Renal cortical epithelial cell (primary cell): ENCODE measurements at places on chromosomes 6 and 20. TPM values are rescaled to one million over a fixed set of nuclear protein-coding genes. Genes with fewer than 3 reads are reported as not detected.
A peak's percentile ranks its signal among the peaks of the same experiment; 100 is the strongest.

DNA sequence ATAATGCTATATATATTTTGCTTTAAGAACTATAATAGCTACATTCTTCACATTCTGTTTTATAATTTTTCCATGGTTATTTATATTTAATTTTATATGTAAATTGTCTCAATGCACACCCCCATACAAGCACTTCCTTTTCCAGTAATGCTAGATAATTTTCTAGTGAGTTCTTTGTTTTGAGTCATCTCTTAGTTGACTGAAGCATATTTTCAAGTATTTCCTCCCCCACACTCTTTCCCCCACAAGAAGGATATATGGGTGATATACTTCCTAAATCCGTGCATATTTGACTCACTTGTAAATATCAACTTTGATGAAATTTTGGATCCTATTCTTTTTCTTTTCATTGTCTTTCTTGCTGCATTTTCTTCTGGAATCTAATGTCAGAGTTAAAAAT, 82.1 kb upstream of the SRSF6 start:
- DNase-seq = no peak

RAET1E gene
- total RNA-seq = not detected in 2 replicates

DNA sequence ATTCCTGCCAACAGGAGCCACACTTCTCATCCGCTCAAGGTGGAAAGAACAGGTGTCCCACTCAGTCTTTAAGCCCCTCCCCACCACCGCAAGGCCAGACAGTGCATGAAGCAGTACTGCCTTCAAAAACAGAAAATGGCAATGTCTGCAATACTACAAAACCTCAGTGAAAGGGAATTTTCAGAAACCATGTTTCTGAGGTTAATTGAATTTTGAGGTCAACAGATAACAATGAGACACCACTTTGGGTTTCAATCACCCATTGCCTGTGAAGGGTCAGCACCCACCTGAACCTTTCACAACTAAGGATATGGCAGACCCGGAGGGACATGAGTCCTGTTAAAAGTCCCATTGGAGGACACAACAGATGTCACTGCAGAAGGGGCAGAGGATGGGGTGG, 13.0 kb downstream of the ZC3H12D start:
- no peak for DNase-seq

DNA sequence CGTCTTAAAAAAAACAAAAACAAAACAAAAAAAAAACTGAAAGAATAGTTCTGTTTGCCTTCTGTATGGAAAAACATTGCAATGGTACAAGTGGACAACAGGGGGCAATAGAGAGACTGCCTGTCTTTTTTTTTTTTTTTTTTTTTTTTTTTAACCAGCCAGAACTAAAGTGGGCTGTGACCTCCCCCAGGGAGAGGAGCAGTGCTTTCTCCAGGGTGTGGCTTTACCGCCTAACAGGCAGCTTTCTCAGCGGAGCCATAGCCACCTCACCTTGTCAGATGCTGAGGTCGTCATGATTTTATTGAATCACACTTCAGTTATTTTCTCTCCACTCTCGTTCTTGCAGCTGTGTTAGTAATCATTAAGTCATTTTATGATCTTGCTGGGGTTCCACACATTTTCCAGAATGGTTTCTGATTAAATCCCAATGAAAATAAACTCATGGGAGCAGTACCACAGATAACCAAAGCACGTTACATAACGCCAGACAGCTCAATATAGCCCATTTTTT, 78.4 kb downstream of the GMPR start:
- DNase-seq = peak; percentile 61

- DNase-seq = no peak
Observed at GRCh38 chr6:8645212-8645611, 209.9 kb upstream of the SLC35B3 start.

GRCh38 chr20:45407067-45407745, 883 bp upstream of the DBNDD2 start:
- DNase-seq = peak; percentile 28

- DNase-seq = no peak
Observed at GRCh38 chr20:4304601-4305000, 289.2 kb upstream of the RNF24 start.

DNA sequence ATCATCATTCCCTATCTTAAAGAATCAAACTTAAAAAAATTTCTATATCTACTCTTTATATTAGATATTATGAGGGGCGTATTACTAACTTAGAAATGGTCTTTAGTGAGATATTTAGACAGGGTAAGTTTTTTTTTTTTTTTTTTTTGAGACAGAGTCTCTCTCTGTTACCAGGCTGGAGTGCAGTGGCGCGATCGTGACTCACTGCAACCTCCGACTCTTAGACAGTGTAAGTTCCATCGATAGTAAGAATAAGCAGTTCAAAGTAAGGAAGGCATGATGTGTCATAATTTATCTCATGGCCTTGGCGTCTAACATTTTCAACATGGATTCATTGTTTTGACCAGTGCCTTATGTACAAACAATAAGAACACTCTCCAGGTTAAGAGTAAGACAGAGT, 72.4 kb downstream of the MLIP start:
- DNase-seq = no peak

- peak; percentile 42 for DNase-seq
Observed at GRCh38 chr6:140095532-140095931, 721.1 kb upstream of the CITED2 start.

COL21A1 gene
- total RNA-seq = 0.50 TPM in 1 of 2 replicates, not detected in the other

DNA sequence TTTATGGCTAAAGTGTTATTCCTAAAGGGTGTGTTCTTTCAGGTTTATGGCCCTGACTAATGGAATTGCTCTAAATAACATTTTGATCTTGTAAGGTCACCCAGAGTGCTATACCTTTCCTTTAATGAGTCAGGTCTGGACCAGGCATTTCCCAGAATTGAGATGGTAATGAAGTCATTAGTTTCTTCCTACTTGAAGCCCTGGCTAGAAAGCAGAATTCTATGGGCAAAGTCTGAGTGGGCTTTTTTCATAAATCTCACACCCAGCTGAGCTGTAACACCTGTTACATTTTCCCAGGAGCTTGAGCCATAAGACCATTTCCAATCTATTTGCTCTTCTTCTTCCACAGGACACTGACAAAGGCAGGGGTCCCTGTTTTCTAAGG, 122.0 kb upstream of the ID4 start:
- DNase-seq = peak; percentile 88

- DNase-seq = no peak
Observed at GRCh38 chr6:34773916-34774315, 16.6 kb downstream of the SNRPC start.

DNA sequence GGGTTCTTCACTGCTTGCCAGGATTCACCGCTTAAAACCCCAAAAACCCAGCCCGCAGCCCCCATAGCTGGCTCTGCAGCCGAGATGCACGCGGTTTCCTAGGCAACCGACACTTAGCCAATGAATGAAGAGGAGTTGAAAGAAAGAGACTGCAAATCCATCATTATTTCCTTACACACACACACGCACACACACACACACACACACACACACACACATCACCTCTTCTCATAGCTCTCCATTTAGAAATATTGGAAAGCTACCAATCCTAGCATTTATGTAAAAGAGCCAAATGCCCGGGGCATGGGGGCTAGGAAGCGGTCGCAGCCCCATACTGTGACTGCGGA, 3.4 kb upstream of the TUBB2B start:
- no peak for DNase-seq

DNA sequence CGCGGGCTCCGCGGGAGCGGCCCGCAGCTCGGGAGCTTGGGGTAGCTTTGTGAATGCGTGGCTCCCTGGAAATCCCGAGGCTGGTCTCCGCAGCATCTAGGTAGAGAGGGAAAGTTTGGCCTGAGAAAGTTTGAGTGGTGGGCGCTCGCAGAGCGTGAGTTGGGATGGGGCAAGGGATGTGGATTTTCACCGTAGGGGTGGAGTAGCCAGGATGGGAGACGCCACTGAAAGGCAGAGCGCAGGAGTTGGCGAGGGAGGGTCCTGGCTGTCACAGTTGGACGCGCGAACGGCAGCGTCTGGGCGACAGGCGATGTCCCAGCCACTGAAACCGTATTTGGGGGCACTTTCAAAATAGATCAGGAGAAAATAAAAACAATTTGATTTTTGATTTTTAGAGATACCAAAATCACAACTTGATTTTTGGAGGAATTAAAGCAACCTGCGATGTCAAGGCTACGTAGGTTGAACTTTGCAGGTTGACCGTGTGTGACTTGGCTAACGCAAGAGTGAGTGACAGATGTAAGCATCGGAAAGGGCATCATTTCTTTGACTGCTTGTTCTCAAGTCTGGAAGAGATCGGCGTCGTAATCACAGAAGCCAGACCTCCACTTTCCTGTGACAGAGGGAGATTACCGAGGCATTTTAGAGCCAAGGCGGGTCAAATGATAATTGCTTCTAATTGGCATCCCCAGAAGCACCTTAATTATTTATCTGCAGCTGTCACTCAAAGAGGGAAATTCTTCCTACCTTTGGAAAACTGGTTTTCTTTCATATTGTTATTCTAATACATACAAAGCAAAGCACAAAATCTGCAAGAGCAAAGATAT, 646 bp downstream of the HEY2 start:
- DNase-seq = no peak

- DNase-seq = peak; percentile 88
Observed at GRCh38 chr6:169589699-169590257, 112.1 kb downstream of the WDR27 start.

EYS gene
- total RNA-seq = 0.10 and 0.87 TPM in 2 replicates

- no peak for DNase-seq
Observed at GRCh38 chr20:32519381-32519730, 65.8 kb downstream of the NOL4L start.

GRCh38 chr20:3135507-3136070, 24.1 kb downstream of the FASTKD5 start:
- DNase-seq = peak; percentile 33

DNA sequence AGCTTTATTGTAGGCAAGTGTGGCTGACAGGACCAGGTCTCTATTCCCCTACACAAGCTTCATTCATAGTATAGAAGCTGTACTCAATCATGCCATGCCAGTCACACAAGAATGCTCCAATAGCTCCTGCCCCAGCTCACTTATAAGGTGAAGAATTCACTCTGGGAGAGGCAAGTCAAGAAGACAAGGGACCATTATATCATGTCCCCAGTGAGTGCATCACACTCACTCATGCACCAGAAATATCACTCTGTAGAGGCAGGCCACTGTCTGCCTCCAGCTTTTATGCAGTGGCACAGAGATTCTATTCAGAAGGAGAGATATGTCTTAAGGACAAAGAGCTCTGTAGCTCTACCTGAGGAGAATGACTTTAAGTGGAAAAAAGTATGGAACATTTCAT, 263.2 kb downstream of the GJA1 start:
- no peak for DNase-seq

PCK1 gene
- 0.15 TPM in 1 of 2 replicates, not detected in the other for total RNA-seq

HTR1E gene
- 0.15 TPM in 1 of 2 replicates, not detected in the other for total RNA-seq

- DNase-seq = peak; percentile 74
Observed at GRCh38 chr20:1940581-1940980, 45.4 kb downstream of the SIRPA start.

DNA sequence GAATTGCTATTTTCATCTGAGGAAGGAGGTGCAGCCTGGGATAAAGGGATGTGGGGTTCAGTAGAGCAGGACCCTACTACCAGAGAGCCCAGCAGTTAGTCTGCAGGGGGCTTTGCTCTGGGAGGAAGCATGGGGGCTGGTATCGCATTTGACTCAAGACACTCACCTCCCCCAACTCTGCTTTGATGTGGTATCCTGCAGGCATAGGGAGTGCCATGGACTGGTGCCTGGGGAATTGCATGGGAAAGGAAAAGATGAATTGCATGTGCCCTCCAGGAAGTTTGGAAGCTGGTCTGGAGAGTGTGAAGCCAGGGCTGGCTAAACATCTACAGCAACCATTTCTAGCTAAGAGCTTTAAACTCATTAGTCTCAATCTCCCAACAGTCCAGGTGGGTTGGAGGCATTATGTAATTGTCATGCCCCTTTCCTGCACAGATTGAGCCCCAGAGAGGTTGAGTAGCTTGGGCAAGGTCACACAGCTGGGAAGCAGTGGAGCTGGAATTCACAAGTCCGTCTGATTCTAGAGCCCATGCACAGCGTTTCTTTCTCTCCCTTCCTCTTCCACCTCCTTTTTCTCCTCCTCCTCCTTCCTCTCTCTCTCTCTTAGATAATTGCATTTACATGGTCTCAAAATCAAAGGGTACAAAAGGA, 26.2 kb upstream of the PNPLA1 start:
- DNase-seq = no peak

TXLNB gene
- total RNA-seq = 0.05 TPM in 1 of 2 replicates, not detected in the other

BCAS1 gene
- total RNA-seq = 0.10 and 0.17 TPM in 2 replicates

GRCh38 chr6:105646391-105646867, 243.5 kb upstream of the PREP start:
- peak; percentile 61 for DNase-seq

- DNase-seq = no peak
Observed at GRCh38 chr6:157574851-157575424, 193.9 kb downstream of the ZDHHC14 start.

DNA sequence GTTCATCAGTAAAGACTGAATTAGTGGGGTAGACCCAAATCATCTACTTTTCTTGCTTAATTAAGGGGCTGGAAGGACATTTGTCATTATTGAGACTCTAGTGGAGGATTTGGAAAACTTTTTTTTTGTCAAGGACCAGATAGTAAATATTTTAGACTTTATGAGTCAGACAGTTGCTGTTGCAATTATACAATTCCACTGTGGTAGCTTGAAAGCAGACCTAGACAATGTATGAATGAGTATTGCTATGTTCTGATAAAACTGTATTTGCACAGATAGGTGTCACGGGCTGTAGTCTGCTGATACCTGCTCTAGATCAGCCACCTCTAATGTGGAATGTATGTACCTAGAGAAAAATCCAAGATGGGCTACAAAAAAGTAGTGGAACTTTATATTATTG, 175.0 kb downstream of the CARMIL1 start:
- DNase-seq = peak; percentile 21

GRCh38 chr6:42195415-42195814, 659 bp upstream of the GUCA1B start:
- DNase-seq = no peak

UST gene
- total RNA-seq = 0.87 and 2.8 TPM in 2 replicates

GRCh38 chr6:160201061-160201460, 57.6 kb downstream of the SLC22A2 start:
- no peak for DNase-seq

OTOR gene
- total RNA-seq = not detected in 2 replicates

NKX2-4 gene
- total RNA-seq = not detected in 2 replicates

- no peak for DNase-seq
Observed at GRCh38 chr6:85058806-85059205, 294.4 kb upstream of the TBX18 start.

- peak; percentile 33 for DNase-seq
Observed at GRCh38 chr6:82712826-82713225, 349.2 kb downstream of the TPBG start.

- no peak for DNase-seq
Observed at GRCh38 chr20:54086507-54087039, 16.2 kb upstream of the BCAS1 start.

- no peak for DNase-seq
Observed at GRCh38 chr20:23754731-23755130, 4.0 kb upstream of the CST1 start.

DNA sequence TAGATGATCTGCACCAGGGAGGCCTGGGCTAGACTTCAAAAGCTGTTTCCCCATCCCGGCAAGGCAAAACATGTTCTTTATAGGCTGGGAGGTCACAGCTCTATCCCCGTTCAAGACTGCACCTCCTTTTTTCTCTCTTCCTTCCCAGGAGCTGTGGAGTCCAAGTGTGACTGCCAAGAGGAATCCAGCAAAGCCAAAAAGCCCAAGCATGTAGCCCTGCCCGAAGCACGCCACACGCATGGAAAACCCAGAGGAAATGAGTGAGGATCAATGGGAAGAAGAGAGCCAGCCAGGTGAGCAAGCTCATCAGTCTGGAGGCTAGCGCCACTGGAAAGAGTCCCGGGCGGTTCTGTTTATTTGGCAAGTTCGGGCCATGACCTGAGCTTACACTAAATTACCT, 240.4 kb downstream of the PRL start:
- DNase-seq = no peak

GRCh38 chr20:39013662-39014109, 51.5 kb downstream of the DHX35 start:
- peak; percentile 52 for DNase-seq

ZBTB12 gene
- 0.69 and 5.9 TPM in 2 replicates for total RNA-seq
